ENCODE measurements at places on chromosomes 11 and 22.
A peak's percentile ranks its signal among the peaks of the same experiment; 100 is the strongest.

DNA sequence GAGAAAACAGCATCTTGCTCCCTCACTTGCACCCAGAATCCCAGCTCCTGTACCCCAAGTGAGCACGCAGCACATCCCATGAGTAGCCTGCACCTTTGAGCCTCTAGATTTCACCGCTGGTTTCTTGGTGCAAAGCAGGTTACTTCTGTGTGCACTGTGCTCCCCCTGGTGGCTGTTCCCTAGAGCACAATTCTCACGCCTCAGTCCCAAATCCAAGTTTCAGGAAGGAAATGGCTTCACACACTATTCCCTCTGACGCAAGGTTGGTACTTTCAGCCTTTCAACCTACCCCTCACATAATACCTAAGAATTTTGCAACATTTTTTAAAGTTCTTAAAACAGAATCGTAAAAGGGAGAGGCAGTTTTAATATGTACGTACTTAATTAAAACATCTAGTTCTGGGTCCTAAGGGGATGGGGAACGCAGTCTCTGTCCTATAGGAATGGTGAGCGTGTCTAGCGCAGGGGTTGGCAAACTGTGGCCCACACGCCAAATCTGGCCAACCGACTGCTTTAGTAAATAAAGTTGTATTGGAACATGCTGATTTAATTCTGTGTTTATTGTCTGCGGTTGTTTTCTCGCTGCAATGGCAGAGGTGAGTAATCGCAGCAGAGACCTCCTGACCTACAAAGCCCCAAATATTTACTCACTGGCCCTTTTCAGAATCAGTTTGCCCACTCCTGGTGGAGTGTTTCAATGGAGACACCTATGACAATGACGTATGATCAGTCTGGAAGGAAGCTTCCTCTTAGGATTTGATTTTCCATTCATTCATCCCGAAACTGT lies 27.5 kb downstream of the DHCR7 start:
- peak; percentile 25 for DNase-seq

GRCh38 chr22:41943661-41944209 lies 3.2 kb downstream of the CENPM start:
- DNase-seq = peak; percentile 41

GRCh38 chr11:63764679-63765647 lies 3.6 kb downstream of the ZFTA start:
- DNase-seq = no peak

- no peak for DNase-seq
Measured at GRCh38 chr22:35995772-35996171, 32.9 kb downstream of the RBFOX2 start.

- no peak for DNase-seq
Measured at GRCh38 chr11:87966694-87967093, 208.5 kb downstream of the RAB38 start.

DNA sequence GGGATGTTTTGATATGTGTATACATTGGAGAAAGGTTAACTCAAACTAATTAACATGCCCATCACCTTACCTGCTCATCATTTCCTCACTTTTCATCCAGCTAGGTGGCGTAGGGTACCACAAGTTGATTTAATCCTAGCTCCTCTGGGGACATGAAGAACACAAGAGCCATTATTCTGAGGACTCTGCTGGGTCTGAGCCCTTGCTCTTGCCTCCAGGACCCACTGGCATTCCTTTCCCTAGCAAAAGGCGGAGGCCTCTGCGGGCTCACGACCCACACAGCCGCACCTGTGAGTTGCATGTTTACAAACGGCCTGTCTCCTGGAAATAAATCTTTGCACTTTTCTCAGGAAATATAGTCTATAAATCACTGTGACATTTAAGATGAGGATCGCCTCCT lies 871.9 kb downstream of the TBC1D22A start:
- no peak for DNase-seq

GRCh38 chr11:45266676-45267020 lies 19.5 kb downstream of the SYT13 start:
- DNase-seq = no peak

- DNase-seq = peak; percentile 65
Measured at GRCh38 chr22:29306835-29307595, 565 bp downstream of the GAS2L1 start.

- peak; percentile 26 for DNase-seq
Measured at GRCh38 chr11:7548659-7549274, 35.0 kb downstream of the PPFIBP2 start.

DNA sequence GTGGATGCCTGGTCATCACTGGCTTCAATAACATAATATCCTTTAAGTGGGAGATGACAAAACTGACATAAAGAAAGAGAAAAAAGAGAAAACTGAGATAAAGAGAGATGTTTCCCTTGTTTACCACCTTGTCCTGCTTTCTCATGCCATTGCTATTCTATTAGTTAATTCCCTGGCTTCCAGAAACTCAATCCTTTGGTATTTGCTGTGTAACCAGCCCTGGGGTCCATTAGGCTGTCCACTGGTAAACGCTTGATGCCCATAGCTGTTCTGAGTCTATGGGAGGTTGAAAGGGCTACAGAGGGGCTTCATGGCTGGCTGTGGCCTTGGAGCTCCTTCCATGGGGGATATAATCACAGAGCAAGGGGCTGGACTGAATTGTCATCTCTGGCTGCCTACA lies 243.4 kb upstream of the PLET1 start:
- no peak for DNase-seq

DNA sequence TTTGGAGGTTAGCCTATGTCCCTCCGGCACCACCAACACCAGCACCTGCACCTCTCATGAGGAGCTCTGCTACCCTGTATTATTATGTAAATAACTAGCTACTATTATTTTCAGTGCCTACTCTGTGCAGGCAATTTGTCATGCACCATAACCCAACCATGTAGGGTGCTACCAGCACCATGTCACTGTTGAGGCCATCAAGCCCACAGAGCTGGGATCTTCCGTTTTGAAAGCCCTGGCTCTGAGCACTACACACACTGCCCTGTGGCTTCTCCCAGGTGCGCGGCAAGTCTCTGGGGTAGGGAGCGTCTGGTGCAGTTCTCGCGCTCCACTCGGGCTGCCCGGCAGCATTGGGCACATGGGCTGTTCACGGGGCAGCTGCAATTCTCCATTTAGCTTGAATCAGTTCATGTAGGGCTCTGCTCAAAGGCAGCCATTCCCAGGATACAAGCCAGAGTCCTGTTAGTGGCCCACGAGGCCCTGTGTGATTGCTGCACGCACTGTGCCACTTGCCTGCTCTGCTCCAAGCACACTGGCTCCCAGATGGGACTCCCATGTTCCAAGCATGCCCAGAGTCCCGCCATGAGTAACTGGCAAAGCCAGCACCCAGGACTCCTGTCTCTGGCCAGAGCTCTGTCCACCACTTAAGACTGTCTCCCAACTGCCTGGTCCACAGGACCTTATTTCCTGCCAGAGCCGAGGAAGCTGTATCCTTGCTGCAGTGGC lies 42.5 kb upstream of the CDON start:
- DNase-seq = no peak

DNA sequence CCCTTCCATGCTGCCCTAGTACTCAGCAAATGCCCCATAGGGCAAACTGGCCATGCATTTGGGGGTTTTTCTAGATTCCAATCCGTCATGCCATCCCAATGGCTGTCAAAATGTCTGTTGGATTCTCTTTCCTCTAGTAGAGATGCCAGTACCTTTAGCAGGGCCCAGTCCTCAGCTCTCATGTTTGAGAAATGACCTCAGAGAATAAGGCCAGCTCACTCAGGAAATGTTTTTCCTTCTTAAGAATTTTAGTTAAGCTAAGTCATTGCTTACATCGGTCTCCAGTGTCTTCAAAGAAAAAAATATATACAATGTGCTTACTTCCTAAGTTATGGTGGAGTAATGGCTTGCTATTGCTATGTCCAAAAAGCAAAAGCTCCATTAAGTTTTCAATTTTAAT lies 14.1 kb upstream of the ALKBH3 start:
- no peak for DNase-seq

DNA sequence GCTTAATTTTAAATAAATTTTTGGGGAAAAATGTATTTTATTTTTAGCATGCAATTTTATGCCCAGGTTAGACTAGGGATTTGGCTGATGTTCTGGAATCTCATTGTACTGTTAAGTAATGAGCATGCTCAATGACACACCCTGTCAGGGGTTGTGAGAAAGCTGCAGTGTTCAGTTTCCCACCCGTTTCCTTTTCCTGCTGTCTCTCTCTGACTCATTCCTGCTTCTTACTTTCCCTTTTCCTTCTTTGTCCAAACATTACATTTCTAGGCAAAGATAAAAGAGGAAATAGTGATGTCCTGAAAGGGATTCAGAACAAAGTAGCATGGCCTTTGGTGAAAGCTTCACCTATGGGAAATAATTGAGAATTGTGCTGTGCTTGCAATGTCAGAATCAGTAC lies 22.7 kb downstream of the OOSP3 start:
- no peak for DNase-seq

DNA sequence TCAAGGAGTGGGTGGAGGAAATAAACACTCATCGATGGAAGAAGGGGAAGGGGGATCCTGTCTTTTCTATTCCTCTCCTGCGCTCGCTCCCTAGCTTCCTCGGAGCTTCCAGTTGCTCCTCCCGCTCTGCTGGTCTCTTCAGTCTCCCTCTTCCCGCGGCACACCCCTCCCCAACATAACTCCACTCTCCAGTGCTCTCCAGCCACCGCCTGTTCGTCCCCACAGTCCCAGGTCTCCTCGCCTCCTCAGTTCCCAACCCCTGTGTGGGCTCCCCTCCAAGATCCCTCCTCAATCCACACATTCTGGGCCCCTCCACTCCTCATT lies 438 bp downstream of the ZW10 start:
- DNase-seq = no peak

- DNase-seq = no peak
Measured at GRCh38 chr22:29871684-29872083, 11.3 kb upstream of the MTMR3 start.

- DNase-seq = no peak
Measured at GRCh38 chr11:95322539-95322938, 91.5 kb upstream of the SESN3 start.

GRCh38 chr11:113106507-113106906 lies 145.3 kb downstream of the NCAM1 start:
- no peak for DNase-seq

DNA sequence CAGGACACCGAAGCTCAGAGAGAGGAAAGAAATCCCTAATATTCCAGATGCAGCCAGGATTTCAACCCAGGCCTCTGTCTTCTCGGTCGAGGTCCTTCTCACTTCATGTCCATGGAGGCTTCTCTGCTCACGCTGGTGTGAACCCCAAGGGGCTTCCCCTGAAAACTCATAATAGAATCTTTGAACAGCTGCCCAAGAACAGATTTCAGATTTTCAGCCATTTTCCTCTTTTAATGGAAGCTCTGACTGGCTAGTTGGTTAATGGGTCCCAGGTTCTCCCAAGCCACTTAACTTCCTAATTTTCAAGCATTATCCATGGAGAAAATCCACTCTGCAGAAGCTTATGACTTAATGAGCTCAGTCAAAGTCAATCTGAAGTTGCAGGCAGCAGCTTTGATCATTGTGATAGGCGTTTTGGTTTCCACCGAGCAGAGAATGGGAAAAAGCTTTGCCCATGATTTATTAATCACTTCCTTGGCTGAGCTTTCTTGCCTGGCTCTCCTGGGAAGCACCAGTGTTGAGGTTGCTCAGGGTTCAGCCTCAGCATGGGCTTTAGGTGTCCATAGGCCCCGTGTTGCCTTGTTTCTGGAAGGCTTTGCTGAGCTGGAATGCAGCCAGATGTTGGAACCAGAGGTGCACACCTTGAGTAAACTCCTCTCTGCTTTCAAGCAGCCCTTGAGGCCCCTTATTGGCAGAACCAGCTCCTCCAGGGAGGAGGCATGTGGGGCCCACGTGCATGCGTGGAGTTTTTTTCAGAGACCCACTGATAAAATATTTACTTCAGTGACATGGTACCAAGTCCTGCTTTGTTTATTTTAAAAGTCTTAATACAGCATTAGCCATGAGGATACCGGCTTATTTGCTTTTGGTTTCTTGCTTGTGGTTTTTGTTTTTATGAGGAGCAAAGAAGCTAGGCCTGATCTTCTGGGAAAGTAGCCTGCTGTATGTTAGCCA lies 25.5 kb downstream of the LDLRAD3 start:
- DNase-seq = no peak

GRCh38 chr11:114106986-114107385 lies 47.5 kb downstream of the ZBTB16 start:
- no peak for DNase-seq

DNA sequence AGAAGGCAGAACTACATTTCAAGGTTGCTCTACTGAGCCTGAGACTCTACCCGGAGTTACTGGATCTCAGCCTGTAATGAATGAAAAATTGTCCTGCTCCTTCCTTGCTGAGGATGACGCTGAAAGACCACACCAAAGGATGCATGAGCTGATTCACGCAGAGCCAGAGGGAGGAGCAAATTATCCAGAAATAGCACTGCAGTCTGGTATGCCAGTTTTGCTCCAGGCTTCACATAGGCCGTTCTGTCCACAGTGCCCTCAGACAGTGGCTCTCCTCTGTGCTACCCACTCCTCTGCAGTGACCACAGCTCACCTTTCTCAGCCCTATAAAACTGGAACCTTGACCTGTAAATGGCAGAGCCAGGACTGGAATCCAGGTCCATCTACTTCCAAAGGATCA lies 79.3 kb upstream of the GALNT18 start:
- DNase-seq = no peak

DNA sequence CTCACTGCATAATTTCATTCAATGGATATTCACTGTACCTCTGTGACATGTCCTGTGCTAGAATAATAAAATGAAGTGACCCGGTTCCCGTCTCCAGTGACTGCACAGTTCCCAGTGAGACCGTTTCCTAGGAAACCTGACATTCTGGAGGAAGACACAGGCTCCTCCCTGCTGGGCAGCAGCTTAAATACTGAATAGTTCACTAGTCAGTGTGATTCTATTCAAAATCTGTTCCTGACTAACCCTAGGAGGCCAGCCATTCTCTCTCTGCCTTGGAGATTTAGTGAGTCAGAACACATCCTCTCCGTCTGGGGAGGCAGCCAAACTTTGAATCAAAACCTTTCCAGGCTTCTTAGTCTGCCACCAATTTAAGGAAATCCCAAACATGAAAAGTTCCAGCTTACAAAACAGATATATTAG lies 11.3 kb downstream of the TRIM66 start:
- no peak for DNase-seq

DNA sequence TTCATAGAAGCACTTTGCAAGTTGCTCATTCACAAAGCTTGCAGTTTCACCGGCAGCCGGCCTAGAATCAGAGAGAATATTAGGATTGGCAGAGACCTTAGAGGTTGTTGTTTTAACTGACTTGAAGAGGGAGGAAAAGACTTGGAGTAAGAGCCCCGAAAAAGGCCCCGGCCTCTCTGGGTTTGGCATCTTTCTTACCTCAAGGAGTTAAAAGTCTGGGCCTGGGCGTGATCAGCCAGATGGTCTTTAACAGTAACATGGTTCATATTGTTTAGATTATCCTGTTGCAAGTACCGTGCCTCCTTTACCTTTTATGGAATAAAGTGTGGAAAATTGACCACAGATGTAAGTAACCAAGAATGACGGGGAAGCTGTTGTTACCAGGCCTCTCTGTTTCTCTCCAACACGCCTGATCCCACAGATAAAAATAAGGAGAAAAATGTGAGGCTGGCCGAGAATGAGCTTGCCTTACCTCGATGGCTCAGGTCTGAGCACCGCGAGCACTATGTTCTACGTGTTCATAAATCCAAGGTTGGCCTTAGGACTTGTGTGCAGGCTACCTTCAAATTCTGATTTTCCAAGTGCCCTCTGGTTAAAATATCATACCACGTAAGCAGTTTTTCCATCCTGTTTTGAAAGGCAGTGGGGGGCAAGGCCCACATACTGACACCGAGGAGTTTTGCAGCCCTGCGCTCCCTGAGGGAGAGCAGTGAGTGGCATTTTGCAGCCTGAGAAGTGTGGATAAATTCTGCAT lies 56.4 kb downstream of the PARVA start:
- no peak for DNase-seq

GRCh38 chr11:95404370-95404769 lies 173.4 kb upstream of the SESN3 start:
- no peak for DNase-seq
